ENCODE measurements at places on chromosomes 12 and 14.

DNA sequence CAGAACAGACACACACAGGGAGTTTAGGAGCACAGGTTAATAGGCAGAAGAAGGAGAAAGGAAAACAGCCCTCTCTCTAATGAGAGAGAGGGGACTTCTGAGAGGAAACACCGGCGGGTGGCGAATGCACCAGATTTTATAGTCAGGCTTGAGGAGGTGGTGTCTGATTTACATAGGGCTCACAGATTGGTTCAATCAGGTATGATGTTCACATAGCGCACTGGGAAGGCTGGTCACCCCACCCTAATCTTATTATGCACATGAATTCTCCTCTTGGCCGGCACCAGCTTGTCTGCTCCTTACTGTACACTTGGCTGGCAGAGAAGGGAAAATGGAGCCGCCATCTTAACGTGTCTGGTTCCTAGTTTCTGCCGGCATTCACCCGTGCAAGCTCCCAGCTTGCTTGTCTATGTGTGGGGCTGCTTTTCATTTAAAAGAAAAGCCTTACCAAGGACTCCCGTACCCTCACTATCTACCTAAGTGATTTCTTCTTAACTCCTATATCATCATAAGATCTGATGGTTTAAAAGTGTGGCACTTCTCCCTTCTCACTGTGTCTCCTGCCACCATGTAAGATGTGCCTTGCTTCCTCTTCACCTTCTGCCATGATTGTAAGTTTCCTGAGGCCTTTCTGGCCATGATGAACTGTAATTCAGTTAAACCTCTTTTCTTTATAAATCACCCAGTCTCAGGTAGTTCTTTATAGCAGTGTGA lies 15.1 kb downstream of the BCAT1 start:
- DNase-seq = no peak

DNA sequence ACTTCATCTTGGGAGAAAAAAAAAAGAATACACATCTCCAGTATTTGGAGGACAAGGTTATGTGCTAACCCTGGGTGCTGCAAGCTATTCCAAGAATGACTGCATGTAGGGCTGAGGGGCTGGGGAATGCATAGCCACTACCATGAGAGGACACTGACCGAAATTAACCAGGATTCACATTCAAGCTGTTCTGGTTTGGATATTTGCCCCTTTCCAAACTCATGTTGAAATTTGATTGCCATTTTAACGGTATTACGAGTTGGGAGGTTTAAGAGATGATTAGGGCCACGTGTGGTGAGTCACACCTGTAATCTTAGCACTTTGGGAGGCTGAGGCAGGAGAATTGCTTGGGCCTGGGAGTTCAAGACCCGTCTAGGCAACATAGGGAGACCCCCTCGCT lies 18.5 kb upstream of the MARK3 start:
- DNase-seq = no peak

DNA sequence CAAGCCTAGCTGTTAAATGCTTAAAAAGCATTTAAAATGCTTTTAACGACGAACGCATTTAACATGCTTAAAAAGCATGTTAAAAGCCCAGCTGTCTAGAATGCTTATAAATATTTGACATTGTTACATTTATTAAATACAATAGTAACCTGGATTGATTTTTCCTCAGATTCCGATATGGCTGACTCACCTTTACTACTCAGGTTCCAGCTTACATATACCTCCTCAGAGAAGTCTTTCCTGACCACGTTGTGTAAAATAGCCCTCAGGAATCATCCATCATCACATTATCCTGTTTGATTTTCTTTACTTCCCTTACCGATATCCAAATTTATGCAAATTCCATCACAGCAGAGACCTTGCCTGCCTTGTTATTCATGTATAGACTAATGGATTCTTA lies 51.4 kb downstream of the SLC41A2 start:
- no peak for DNase-seq

DNA sequence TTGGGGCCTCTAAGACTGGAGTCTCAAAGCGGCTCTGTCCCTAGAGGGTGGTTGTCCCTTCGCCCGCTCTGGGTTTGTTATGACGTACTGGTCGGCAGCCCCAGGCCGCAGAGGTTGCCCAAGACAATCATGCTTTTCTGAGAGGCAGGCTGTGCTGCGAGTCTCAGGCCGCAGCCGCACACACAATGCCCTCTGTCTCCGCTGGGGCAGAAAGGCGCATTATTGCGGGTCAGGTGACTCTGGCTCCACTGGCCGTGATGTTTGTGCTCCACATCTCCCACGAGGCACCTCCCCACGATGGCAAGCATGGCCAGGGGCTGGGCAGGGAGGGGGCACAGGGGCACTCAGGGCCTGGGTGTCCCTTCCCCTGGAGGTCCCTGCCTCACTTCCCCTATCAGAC lies 21.0 kb upstream of the PLEKHG3 start:
- DNase-seq = no peak

- peak; percentile 56 for DNase-seq
Observed at GRCh38 chr14:95320078-95320895, 579 bp upstream of the CLMN start.

DNA sequence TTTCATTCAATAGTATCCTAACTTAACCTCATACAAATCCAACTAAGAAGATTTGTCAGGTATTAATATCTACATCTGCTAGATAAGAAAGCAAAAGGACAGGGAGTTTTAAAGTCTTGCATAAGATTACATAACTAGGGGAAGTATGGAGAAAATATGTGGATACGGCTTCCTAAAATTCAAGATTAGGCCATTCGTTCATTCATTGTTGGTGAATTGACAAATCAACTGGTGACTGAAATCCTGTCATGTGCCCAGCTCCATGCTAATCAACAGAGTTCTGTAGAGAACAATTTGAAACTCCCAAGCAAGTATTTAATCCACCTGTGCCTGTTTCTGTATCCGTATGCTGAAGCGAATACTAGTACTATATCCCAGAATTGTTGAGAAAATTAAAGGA lies 260.9 kb upstream of the USP15 start:
- no peak for DNase-seq

- no peak for DNase-seq
Observed at GRCh38 chr12:119341988-119342387, 7.5 kb downstream of the CCDC60 start.

GRCh38 chr14:82449926-82450468 lies 916.3 kb upstream of the SEL1L start:
- DNase-seq = no peak

GRCh38 chr12:76065917-76066316 lies 18.6 kb downstream of the NAP1L1 start:
- no peak for DNase-seq

DNA sequence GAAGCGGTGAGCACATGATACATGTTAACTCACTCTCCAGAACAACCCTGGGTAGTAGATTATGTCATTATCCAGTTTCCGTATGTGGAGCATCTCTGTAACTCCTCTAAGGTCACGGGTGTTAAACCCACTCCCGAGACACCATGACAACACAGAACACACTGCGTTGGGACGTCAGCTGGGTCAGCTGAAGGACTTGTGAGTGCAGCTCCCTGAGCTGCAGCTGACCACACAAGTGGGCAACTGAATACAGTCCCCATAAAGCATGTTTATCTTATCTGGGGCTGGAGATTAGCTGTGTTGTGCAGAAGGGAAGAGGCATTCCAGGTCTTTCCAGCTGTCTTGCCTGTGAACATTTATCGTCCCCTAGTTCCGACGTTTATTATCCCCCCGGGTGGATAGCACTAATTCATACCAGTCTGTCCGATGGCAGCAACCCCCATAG lies 211.5 kb downstream of the CHST11 start:
- DNase-seq = no peak

GRCh38 chr12:23949348-23950209 lies at the start of gene SOX5:
SOX5 (minus strand) TSS chr12:23949670; CDS start chr12:23949601, 69 bp downstream.
- DNase-seq = no peak

GRCh38 chr14:58739674-58740073 lies 101.9 kb downstream of the DACT1 start:
- DNase-seq = no peak

GRCh38 chr12:52209321-52209720 lies 17.5 kb upstream of the KRT80 start:
- no peak for DNase-seq

- no peak for DNase-seq
Observed at GRCh38 chr12:105322070-105322469, 8.4 kb upstream of the C12orf75 start.

- DNase-seq = peak; percentile 54
Observed at GRCh38 chr12:131129839-131130238, 176.1 kb downstream of the ADGRD1 start.

DNA sequence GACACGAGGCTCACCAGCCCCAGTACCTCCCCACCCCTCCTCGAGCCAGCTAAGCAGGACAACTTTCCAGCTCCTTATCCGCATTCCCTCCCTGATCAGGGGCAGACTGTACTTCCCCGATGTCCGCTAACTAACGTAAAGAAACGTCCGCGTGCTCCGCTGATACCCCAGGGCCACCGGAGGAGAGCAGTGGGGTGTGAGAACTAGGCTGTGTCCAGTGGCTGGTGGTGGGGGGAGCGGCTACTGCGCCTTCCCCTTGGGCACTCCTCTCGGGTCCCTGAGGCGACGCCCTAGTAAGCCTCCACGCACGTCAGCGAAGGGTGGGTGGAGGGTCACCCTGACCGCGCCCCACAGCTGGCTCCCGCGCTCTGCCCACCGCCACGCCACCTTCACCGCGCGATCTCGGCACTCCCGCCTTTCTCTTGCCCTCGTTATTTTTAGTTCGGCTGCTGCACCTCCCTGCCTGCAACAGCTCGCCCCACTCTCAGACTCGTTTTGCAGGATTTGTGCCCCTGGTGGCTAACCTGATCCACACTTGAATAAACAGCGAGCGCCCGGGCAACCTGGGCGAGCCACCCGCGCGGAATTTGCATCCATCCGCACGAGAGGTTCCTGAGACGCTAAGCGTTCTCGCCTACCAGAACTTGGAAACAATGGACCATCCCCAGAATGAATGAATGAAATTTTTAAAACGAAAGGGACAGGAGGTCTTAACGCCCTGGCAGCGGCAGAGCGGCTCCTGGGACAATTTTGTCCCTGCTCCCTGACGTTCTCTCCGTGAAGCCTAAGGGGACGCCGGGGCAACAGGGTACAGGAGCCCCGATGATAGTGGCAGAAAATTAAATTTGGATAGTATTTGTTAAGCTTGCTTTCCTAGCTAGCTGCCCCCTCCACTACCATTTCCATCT lies 6.9 kb upstream of the BMP4 start:
- DNase-seq = no peak
